ENCODE measurements at places on chromosomes 16 and 17.
A peak's percentile ranks its signal among the peaks of the same experiment; 100 is the strongest.

- DNase-seq: no peak
These were observed 89.5 kb downstream of the VAT1L start for GRCh38 chr16:77877712-77878347.

- no peak for DNase-seq
These were observed 444.2 kb downstream of the SOX9 start for GRCh38 chr17:72565006-72565405.

DNA sequence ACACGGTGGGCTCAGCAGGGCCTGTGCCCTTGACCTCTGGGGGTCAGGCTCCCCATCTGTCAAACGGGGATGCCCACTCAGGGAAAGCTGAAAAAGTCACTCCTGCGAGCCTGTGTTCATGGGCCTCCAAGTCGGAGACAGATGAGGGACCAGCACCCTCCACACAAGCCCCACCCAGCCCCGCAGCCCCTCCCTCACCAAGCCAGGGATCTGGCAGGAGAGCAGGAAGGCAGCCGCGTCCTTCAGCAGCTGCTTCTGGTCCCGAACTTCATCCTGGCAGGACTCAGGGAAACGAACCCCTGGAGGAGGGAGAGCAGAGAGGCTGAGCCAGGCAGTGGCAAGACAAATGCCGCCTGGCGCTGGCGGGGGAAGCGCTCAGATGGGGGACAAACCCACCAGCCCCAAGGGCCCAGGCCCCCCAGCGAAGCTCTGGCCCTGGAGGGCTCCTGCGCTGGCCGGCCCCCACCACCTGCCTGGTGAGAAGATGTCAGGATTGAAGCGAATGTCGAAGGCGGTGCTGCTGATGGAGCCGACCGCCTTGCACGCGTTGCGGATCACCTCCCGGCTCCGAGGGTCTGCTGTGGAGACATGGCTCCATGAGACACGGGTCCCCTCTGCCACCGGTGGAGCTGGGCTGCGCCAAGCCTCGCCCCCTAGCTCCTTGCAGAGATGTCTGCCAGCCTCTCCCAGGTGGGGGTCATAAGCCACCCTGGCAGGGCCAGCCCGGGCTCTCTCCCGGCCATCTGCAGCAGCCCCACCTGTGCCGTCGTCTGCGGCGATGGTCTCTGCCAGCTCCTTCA lies 15.4 kb downstream of the CLUH start:
- DNase-seq: no peak

GRCh38 chr17:6589266-6589946 lies 33.1 kb upstream of the PITPNM3 start:
- DNase-seq: no peak

GRCh38 chr16:11484691-11485258 lies 101.9 kb downstream of the LITAF start:
- DNase-seq: no peak

GRCh38 chr16:87165151-87165550 lies 152.0 kb downstream of the C16orf95 start:
- no peak for DNase-seq

DNA sequence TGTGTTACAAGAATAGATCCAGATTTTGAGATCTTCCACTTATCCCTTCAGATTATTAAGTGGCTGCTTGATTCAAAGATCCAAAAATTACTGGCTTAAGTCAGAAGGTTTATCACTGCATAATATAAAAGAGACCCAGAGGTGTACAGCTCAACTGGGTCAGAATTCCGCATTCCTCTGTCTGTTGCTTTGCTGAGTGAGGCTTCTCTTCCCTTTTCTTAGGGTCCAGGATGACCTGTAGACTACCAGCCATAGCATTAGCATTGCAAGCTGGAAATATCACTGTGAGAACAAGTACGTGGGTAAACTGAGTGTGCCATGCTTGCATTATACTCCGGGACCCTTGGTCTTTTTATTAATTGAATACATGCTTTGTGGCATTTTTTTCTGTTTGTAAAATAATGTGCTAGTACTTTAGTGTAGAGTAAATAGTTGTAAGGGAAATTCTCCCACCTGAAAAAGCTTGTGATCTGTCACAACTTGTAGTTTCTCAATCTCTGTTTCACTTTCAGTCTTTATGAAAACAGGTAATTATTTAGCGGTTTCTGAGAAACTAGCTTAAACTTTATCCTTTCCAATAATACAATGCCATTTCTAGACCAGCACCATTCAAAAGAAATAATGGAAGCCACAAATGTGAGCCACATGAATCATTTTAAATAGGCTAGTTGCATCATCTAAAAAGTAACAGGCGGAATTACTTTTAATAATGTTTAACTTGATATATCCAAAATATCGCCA lies 61.6 kb downstream of the TNRC6C start:
- no peak for DNase-seq

DNA sequence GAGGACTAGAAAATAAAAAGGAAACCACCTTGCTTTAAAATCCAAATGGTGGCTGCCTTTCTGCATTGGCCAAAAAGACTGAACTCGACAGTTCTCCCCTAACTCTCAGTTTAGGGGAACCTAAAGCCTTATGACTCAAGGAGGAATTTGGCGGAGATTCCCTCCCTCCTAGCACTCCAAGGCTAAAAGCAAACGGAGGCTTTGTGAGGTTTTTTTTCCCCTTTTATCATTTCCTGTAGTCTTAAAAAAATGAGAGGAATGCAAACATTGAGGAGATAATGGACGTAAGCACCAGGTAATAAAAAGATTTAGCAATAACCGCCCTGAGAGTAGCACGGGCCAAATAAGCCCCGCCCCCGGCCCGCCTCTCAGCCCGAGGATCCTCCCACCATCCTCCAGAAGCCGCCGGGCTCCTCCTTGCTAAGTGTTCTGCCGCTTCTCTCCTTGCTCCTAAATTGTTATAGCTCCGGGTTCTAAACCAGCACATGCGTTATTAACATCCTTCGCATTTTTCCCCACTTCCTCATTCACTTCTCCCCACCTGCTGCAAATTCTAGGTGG lies 5.8 kb upstream of the KIFC3 start:
- DNase-seq: peak; percentile 21

DNA sequence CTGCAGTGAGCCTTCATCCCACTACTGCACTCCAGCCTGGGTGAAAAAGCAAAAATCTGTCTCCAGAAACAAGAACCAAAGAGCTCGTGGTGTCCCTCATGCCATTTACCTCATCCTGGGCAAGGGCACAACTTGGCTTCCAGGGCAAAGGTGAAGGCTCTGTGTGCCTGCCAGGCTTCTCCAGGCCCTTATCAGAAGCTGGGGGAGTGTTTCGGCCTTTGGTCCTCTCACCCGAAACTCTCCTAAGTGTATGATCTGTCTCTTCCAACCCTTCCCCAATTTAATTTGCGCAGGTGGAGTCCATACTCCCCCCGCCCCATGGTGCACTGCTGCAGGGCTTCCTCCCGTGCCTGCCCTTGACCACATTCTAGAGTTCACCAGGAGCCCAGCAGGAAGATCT lies 1.1 kb downstream of the CES2 start:
- no peak for DNase-seq

DNA sequence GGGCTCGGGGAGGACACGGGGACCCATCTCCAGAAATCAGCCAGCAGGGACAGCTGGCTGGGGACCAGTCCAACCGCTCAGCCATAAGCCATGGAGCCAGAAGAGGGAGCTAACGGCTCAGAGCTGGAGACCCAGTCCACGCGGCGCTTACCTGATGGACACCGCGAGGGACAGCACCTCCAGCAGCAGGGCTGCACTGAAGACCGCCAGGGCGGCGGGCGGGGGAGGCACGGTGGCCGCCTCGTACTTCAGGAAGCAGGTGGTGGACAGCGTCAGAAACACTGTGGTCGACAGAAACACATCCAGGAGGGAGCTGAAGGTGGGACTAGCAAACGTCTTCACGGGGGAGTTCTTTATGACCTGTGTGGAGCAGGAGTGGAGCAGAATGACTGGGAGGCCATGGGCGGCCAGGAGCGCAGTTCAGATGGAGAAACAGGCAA lies 102.6 kb upstream of the CREBBP start:
- DNase-seq: no peak

- no peak for DNase-seq
These were observed 9.4 kb downstream of the BAIAP2 start for GRCh38 chr17:81044428-81044763.

DNA sequence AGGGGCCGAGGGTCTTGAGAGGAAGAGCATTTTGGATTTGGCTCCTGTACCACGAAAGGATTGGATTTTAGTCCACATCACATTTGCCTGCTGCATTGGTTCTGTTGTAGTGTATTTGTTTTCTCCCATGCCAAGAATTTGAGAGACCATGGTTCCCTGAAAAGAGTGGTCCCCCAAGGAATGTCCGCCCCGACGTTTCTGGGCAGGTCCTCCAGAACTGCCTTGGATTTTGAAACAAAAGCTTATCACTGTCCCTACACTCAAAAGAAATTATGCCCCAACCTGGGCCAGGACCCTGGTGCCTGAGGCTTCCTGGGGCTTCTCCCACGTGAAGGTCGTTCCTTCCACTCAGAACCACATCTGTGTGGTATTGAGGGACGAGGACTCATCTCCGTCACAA lies 10.8 kb downstream of the NTN1 start:
- DNase-seq: no peak

GRCh38 chr16:78693496-78693895 lies 594.0 kb downstream of the WWOX start:
- DNase-seq: no peak

DNA sequence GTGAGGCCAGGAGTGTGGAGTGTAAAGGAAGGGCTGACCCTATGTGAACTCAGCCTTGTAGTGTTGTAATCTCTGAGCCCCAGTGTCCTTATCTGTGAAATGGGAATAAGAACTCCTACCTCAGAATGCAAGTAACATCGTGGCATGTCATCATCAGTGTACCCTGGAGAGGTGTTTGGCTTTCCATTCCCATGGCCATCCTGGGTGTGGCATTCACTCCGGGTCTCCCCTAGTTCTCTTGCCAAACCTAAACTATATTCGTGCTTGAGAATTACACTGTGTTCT lies 1.9 kb downstream of the NXPH3 start:
- DNase-seq: no peak

- DNase-seq: no peak
These were observed 271.5 kb downstream of the PHKB start for GRCh38 chr16:47732523-47733111.

DNA sequence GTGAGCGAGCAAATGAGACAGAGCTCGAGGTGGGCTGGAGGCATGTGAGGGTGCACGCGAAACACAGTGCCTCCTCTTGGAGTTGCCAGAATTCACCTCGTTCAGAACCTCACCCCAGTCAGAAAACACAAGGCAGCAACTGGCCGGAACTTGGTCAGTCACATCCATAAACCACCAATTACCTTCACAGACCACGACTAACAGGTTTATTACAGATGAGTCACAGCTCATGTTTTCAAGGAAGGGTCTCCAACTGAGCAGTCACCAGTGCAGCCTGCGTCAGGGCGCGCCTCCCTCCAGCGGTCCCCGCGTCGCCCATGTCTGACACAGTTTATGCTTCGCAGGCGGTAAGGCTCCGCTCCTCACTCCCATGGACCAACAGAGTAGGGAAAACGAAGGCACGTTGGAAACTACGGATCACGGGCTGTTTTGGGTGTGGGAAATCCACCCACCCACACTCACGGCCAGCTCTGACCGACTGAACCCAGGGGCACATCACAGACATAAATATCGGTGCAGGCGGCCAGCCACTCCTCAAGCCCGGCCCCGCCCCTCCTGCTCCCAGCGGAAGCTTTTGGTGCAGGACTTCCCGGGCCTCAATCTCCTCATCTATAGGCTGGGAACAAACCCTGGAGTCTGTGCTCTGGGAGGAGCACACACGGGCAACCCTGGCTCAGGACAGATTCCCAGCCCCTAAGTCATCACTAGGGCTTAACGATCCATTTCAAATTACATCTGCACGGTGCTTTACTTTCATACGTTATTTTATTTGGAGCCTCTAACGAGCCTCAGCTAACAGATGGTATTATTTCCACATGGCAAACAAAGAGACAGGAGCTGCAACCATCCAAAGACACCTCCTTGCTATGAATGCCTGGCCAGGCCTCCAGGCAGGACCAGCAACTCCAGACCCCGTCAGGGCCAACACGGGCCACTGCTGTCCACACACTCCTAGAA lies 126.3 kb downstream of the ZNF778 start:
- no peak for DNase-seq

GRCh38 chr17:64259426-64259825 lies 3.6 kb downstream of the TEX2 start:
- DNase-seq: no peak

- no peak for DNase-seq
These were observed 1255.8 kb upstream of the CDH8 start for GRCh38 chr16:63292036-63292435.

DNA sequence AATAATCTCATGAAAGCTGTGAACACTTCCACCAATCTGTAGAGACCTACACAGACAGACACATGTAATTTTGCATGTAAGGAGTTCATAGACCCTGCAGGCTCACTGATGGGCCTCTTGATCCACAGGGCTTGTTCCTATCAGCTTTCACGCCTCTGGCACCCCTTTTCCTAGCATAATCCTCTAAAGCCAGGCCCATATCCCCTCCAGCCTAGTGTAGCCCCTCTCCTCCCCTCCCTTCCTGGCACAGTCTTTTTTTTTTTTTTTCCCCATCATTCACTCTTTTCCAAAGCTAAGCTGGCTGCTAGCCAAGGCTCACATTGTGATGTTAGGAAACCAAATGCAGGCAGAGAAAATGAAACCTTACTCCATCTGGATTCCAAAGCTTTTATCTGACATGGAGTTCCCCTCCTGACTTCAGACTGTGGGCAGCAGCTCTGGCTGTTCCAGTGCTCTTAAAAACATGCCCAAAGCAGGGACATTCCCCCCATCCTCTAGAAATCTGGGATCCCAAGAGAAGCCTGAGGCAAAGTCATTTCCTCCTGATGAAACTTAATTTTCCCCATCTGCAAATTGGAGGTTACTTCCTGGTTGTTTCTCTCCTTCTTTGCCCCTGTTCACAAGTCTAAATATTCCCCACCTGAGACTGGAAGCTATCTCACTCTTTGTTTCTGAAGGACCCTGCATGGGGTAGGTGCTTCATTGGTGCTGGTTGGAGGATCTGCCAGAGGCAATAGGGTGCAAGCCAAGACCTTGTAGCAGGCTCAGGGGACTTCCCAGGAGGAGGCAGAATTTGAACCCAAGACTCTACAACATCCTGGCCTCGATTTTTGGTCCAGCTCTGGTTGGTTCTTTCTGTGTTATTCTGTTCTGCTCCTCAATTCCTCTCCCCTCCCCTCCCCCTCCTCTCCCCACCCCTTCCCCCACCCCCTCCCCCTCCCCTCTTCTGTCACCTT lies 9.9 kb upstream of the CCL5 start:
- no peak for DNase-seq

DNA sequence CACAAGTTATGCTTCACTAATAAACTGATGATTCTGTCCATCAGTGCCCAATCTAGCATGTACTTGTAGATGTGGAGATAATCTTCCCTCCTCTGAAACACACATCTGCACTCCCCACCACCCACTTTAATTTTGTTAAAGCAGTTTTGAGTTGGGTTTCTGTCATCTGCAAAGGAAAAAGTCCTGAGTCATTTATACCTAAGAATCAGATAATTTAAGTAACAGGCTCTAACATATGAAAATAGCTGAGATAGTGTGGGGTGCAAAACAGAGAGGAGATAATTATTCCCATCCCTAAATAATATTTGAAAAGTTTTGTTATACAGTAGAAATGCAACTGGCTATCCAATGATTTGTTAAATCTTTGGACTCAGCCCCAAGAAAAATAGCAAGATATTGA lies 67.7 kb upstream of the ALOX12 start:
- DNase-seq: no peak

- no peak for DNase-seq
These were observed 101.7 kb upstream of the SEC14L1 start for GRCh38 chr17:77038884-77039555.

All from stimulated activated CD4-positive, alpha-beta T cell treated with anti-CD3 and anti-CD28 coated beads, TNF-alpha, amount 100 ng/mL, for 1 hour (primary cell).